B cell (primary cell): ENCODE measurements at places on chromosomes 11 and 22. TPM values are rescaled to one million over a fixed set of nuclear protein-coding genes. Genes with fewer than 3 reads are reported as not detected.

DNA sequence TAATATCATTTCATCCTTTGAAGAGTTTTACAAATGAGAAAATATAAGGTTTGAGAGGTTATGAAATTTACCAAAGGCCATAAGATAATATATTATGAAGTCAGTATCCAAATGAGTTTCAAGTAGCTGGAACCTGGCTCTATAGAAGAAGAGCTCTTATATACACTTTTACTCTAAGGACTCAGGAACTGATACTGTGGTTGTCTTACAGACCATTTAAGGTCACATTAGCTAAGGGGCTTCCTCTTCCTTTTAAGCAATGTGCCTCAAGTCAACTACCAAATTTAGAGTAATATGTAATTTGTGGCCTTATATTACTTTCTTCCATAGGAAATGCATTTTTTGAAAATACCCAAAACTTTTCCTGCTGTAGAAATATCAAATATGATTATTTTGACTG is 369.3 kb downstream of the DLG2 start:
- no peak for DNase-seq

DNA sequence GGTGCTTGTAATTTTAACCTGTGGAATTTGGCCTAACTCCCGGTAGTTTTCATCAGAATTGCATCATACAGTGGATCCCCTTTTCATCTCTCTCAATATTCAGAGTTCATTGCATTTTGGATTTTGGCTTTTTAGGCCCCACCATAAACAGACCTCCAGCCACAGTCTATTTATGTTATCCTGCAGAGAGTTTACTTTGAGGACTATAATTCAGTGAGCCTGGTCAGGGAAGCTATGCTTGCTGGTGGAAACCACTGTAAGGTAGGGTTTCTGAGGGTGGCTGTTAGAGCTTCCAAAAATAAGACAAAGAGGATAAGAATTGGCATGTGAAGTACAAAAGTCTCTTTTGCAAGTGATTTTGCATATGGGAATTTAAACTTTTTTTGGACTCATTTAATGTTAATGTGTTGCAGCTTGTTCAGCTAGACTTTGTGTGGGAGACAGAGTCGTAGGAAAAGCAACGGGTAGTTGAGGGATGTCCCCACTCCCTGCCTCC is 34.8 kb upstream of the DDI1 start:
- no peak for DNase-seq

Gene CARNS1
- total RNA-seq: 24.1 and 25.9 TPM in 2 replicates

DNA sequence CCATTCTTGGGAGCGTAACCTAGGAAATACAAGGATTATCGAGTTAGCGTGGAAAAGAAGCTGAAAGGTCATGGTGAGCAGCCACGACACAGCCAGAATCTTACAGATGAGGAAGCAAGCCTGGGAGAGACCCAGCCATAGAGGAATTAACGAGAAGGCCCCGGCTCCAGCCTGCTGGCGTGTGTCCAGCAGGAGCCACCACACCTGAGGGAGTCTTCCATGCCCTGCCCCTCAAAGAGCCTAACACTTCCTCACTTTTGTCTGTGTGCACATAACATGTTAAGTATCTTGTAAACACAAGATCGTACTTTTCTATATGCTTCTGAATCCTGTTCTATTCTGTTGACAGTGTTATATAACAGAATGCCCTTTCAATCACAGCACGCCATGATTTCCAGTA is 18.1 kb downstream of the CECR2 start:
- no peak for DNase-seq

DNA sequence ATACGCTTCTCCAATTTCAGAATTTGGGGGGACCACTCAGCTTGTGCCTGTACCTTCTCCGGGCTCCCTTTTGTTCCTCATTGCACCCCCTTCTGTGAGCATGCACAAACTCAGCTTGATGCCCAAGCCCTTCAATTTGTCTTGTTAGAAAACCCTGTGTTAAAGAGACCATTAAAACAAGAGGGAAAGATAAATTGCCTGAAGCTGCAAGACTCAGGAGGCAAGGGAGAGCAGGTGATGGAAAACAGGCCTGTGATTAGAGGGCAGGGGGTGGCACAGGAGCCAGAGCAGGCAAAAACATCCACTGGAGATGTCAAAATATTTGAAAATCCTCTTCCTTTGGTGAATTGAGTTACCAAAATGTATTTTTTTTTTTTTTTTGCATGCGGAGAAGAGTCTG is 121.7 kb downstream of the MIAT start:
- no peak for DNase-seq
